ENCODE measurements at places on chromosomes 5 and 9.

DNA sequence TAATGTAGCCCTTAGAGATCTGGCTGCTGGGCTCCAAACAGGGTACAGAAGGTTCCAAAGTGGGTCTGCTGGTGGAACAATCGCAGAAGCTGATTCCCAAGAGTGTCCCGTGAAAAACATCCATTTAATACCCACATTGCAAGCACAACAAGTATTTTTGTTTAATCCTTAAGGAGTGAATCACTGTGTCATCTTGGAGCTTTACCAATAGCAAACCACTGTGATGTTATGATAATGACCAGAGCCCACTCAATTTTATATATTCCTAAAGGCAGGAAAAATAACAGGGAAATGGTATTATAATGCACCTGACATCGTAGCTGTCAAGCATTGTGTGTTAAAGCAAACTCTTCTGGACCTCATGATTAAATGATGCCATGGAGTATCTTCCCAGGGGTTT is 291.9 kb downstream of the FBXL7 start:
- no peak for DNase-seq

GRCh38 chr5:172379481-172379880 is 74.8 kb downstream of the SH3PXD2B start:
- no peak for DNase-seq

DNA sequence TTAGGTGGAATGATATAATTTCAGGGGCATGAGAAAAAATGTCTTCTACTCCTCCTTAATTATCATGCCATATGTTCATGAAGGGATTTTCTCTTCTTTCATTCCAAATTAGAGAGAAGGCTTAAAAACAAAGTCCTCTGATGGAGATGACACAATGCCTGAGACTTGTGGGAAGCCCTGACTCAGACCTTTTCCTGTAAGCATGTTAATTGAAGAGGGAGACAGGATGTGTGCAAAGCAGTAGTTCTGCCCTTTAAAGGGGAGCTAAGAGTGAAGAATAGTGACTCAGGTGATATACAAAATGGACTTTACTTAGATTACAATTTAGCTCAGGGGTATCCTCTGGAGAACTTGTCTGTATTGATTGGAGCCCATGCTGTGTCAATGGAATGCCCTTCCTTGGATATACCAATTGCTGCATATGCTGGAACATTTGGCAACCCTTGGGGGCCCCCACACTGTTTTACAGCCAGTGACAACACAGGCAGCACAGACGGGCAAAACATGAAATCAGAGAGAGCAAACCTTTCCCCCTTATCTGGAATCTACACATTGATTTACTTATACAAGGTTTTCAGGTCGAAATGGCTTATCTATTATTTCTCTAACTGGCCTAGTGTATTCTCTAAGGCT is 81.3 kb downstream of the IZUMO3 start:
- DNase-seq: no peak

DNA sequence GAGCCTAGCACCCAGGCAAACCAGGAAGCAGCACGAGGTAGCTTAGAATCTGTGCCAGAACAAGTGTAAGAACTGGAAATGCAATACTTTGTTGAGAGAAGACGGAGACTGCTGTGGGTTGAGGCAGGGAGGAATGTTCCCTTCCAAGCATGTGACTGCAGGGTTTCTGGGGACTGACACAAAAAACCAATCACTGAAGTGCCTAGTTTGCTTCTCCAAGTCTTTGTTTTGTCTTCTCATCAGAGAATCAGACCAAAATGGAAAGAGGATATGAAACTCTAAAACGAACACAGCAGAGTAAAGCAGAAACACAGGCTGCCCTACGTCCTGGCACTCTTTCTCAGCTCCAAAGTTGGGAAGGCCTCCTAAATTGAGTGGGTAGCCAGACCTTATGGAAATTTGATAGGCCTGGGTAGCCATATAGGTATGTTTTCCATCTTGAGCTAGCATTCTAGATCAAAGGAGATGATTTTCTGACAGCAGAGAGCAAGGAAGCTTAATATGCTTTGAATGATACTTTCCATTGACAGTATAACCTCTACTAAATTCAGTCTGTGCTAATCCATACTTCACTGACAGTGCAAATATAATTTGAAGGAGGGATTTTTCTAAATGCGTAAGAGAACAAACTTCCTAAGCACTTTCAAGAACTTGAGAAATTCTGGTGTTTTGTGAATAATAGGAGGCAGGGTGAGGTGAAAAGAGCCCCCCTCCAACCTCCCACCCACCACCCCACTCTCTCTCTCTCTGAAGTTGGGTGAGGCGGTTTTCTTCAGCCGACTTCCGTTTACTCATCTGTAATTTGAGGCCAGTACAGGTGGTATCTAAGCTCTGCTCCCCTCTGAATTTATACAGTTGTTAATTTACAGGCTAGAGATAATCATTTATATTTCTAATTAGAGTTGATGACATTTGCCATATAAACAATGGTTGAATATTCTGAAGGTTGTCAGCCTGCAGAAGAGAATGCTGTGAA is 5.5 kb downstream of the ADRB2 start:
- DNase-seq: no peak

Measured in CD4-positive, alpha-beta T cell treated with Interleukin-1 beta for 1 hour (primary cell).